ENCODE measurements at places on chromosomes 12 and 14.

DNA sequence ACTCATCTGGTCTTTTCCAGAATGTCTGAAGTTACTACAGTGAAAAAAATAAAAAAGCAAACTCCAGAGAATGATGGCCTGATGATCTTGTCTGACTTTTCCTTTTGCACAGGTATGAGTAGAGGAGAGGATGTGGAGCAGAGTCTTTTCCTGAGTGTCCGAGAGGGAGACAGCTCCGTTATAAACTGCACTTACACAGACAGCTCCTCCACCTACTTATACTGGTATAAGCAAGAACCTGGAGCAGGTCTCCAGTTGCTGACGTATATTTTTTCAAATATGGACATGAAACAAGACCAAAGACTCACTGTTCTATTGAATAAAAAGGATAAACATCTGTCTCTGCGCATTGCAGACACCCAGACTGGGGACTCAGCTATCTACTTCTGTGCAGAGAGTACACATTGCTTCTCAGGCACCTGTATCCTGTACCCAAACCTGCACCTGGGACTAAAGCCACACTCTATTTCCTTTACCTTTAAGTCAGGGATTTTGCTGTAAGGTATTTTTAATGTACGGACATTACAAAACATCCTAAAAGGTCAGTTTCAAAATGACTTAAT, 75.8 kb upstream of the OR4E1 start:
- no peak overlapping the region for H3K27ac ChIP-seq
- peak overlapping the region; percentile 17 for H3K4me3 ChIP-seq
- no peaks in the 10 kb centered on the region for H3K4me1 ChIP-seq
- peak; percentile 25 for DNase-seq

GRCh38 chr12:64180951-64181350, 41.1 kb downstream of the KICS2 start:
- H3K27me3 ChIP-seq = no peaks in the 10 kb centered on the region
- H3K4me1 ChIP-seq = no peaks in the 10 kb centered on the region
- no peak for DNase-seq

DNA sequence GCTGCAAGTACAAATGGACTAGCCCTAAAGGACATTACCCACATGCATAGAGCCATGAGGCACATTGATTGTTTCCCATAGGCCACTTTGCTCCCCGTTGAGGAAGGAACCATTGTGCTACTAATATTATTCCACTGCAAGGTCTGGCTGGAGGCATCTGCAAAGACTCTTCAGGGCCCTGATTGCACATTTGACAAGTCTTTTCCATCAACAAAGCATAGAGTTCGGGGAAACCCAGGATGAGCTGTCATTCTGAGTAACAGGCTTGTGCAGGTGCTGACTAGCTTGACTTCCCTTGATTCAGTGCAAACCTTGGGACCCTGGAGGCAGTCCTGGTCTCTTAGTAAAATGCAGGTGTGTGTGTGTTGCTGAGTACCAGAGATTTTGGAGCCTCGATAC, 73.8 kb downstream of the SUSD6 start:
- peaks cover 51% of the 10 kb centered on the region for H3K4me1 ChIP-seq
- H3K27me3 ChIP-seq = no peaks in the 10 kb centered on the region
- H3K27ac ChIP-seq = peak overlapping the region; percentile 25
- peak; percentile 63 for DNase-seq
- no peak overlapping the region for H3K4me3 ChIP-seq

DNA sequence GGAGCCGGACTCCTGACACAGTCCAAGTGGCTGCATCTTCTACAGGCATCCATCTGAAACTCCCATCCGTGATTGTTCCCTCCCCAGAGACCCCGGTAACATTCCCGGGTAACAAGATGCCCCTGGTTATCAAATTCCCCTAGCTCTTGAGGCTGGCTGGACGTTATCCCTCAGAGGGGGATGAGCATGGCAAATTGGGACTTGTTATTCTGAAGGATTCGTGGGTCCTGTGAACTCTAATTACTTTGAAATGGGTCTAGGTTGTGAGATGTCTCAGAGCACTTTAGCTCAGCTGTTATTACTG, 642 bp upstream of the PAN2 start:
- peak overlapping the region; percentile 99 for H3K27ac ChIP-seq
- H3K4me1 ChIP-seq = peaks cover 37% of the 10 kb centered on the region

DNA sequence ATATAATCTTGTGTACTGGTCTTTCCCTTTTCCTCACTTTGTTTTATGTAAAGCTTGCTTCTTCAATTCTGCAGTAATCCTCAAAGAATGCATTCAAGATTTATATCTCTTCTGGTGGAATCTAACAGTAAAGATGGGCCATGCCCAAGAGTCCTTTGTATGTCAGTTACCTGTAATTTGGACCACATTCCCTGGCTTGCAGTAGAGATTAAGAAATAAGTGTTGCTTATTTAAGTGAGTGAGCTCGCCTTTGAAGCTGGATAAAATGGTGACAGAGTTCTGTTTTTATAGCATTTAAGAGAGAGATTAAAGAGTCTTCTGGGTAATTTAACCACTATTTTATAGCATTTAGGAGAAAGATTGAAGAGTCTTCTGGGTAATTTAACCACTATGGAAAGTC, 262.1 kb upstream of the ATP2B1 start:
- no peaks in the 10 kb centered on the region for H3K4me1 ChIP-seq
- no peaks in the 10 kb centered on the region for H3K36me3 ChIP-seq
- H3K27ac ChIP-seq = no peak overlapping the region
- no peak for DNase-seq
- H3K27me3 ChIP-seq = no peaks in the 10 kb centered on the region
- H3K4me3 ChIP-seq = no peak overlapping the region

DNA sequence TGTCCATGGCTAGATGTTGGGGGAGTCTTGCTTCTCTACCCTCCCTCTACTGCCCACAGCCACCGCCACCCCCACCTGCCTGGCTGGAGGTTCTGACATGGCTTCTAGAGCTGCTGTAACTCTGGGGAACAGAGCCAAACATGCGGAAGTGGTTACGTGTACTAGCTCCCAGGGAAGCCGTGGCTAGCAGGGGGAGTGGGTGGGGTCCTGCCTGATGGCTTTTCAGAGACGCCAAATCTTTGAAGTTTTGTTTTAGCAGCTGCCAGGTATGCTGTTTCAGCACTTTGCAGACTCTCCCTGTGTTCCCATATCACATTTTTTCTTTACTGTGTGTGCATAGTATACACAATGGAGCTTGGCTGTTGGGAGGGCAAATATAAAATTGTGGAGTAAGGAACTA, 150.3 kb downstream of the TGFB3 start:
- H3K4me3 ChIP-seq = no peak overlapping the region
- H3K27me3 ChIP-seq = no peaks in the 10 kb centered on the region
- H3K36me3 ChIP-seq = no peaks in the 10 kb centered on the region
- H3K27ac ChIP-seq = peak overlapping the region; percentile 0

DNA sequence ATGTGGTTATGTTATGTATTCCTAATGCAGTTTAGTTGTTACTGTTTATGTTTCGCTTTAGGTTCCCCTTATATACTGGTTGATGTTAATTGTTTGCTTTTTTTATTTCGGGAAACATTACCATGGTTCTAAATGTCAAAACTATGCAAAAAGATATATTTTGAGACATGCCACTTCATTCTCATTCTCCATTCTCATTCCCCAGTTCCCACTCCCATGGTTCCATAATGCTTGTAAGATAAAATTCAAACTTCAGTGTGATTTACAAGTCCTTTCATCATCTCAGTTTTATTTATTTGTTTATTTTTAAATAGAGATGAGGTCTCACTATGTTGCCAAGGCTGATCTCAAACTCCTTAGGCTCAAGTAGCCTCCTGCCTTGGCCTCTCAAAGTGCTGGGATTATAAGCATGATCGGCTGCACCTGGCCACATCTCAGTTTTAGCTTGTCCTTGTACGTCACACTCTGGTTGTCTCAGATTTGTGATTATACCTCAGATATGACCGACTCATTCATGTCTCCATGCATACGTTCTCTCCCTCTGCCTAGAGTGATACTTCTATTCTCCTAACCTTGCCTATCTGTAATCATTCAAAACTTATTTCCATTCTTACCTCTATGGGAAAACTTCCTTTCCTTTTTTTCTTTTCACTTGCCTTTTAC, 407.8 kb upstream of the RGS6 start:
- H3K4me1 ChIP-seq = no peaks in the 10 kb centered on the region
- no peaks in the 10 kb centered on the region for H3K27me3 ChIP-seq
- no peak overlapping the region for H3K4me3 ChIP-seq
- H3K36me3 ChIP-seq = no peaks in the 10 kb centered on the region
- no peak for DNase-seq

GRCh38 chr12:7832059-7832696, 40.5 kb downstream of the SLC2A14 start:
- no peaks in the 10 kb centered on the region for H3K27me3 ChIP-seq
- no peak for DNase-seq
- H3K27ac ChIP-seq = no peak overlapping the region
- H3K4me3 ChIP-seq = no peak overlapping the region

Data from CD4-positive, alpha-beta T cell (primary cell).